Activated B cell treated with CpG ODN at 0.5 μM for 24 hours (primary cell): ENCODE measurements at places on chromosomes 1 and 21. TPM values are rescaled to one million over a fixed set of nuclear protein-coding genes. Genes with fewer than 3 reads are reported as not detected.

GRCh38 chr1:173002891-173003838, 47.6 kb downstream of the TNFSF18 start:
- H3K36me3 ChIP-seq: no peaks in the 10 kb centered on the region
- H3K27me3 ChIP-seq: no peaks in the 10 kb centered on the region
- no peak overlapping the region for H3K4me3 ChIP-seq
- H3K27ac ChIP-seq: no peak overlapping the region
- DNase-seq: no peak

DNA sequence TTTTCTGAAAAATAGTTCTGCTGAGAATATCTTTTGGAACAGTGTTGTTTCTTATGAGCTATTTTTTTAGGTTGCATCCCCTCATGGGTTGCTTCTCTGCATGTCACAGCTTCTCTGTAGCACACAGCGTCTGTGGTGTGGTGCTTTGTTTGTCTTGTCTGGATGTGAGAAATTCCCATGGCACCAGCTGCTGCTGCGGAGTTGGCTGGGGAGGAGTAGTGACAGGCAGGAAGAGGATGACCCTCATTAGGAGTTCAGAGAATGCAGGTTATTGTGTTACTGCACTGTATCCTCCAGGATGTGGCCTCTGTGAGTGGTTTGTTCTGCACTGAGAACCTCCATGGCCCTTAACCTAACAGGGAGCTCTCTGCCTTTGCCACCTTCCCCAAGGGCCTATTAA, 64.8 kb downstream of the TSEN15 start:
- H3K27me3 ChIP-seq: no peaks in the 10 kb centered on the region
- H3K4me3 ChIP-seq: no peak overlapping the region
- H3K4me1 ChIP-seq: no peaks in the 10 kb centered on the region
- no peaks in the 10 kb centered on the region for H3K36me3 ChIP-seq

- no peaks in the 10 kb centered on the region for H3K4me1 ChIP-seq
- no peak for DNase-seq
- H3K36me3 ChIP-seq: no peaks in the 10 kb centered on the region
- no peaks in the 10 kb centered on the region for H3K27me3 ChIP-seq
- H3K4me3 ChIP-seq: no peak overlapping the region
- no peak overlapping the region for H3K27ac ChIP-seq
Observed at GRCh38 chr1:3257788-3258187, 188.8 kb downstream of the PRDM16 start.

KIF21B gene
- total RNA-seq: 28.1 and 31.8 TPM in 2 replicates

SSBP3 gene
- total RNA-seq: 23.1 and 29.7 TPM in 2 replicates

- no peak overlapping the region for H3K4me3 ChIP-seq
- no peak for DNase-seq
- H3K36me3 ChIP-seq: no peaks in the 10 kb centered on the region
- H3K4me1 ChIP-seq: no peaks in the 10 kb centered on the region
- H3K27ac ChIP-seq: no peak overlapping the region
- no peaks in the 10 kb centered on the region for H3K27me3 ChIP-seq
Observed at GRCh38 chr1:199449681-199450080, 577.8 kb upstream of the NR5A2 start.

GRCh38 chr1:201436393-201436792, 14.9 kb upstream of the TNNI1 start:
- H3K4me3 ChIP-seq: no peak overlapping the region
- no peak for DNase-seq
- H3K36me3 ChIP-seq: no peaks in the 10 kb centered on the region
- H3K4me1 ChIP-seq: peaks cover 5% of the 10 kb centered on the region
- H3K27me3 ChIP-seq: peaks cover 31% of the 10 kb centered on the region
- no peak overlapping the region for H3K27ac ChIP-seq

DNA sequence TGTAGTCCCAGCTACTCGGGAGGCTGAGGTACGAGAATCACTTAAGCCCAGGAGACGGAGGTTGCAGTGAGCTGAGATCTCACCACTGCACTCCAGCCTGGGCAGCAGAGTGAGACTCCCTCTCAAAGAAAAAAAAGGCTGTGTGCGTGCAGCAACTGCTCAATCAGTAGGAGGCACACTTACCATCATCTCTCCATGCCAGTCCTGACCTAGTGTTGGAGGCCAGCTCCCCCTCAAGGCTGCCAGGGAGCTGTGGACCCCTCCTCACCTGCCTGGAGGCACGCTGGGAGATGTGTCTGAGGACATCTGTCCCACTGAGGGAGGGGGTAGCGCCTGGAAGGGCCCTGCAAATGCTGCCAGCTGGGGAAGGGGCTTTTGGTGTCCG, 11.9 kb downstream of the RPS6KA1 start:
- peak overlapping the region; percentile 99 for H3K27ac ChIP-seq
- peaks cover 4% of the 10 kb centered on the region for H3K36me3 ChIP-seq
- DNase-seq: no peak

DNA sequence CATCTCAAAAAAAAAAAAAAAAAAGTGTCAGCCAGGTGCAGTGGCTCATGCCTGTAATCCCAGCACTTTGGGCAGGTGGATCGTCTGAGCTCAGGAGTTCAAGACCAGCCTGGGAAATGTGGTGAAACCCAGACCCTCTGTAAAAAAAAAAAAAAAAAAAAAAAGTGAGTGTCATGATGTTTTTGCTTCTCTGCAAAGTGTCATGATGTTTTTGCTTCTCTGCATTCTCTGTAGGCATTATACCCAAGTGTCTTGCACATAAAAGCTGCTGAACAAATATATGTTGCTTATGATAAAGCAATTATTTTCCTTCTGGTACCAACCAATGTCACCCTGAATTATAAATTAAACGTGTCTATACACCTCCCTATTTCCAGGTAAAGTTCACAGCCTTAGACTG, 1.7 kb downstream of the ACBD6 start:
- no peak for DNase-seq
- peaks cover 33% of the 10 kb centered on the region for H3K4me1 ChIP-seq
- no peaks in the 10 kb centered on the region for H3K27me3 ChIP-seq
- peaks cover 22% of the 10 kb centered on the region for H3K36me3 ChIP-seq
- peak overlapping the region; percentile 29 for H3K4me3 ChIP-seq
- H3K27ac ChIP-seq: no peak overlapping the region
